AML-193 (cell line): ENCODE measurements at places on chromosomes 5 and 9.

GRCh38 chr9:74379718-74380117, 117.4 kb upstream of the RORB start:
- DNase-seq = no peak

DNA sequence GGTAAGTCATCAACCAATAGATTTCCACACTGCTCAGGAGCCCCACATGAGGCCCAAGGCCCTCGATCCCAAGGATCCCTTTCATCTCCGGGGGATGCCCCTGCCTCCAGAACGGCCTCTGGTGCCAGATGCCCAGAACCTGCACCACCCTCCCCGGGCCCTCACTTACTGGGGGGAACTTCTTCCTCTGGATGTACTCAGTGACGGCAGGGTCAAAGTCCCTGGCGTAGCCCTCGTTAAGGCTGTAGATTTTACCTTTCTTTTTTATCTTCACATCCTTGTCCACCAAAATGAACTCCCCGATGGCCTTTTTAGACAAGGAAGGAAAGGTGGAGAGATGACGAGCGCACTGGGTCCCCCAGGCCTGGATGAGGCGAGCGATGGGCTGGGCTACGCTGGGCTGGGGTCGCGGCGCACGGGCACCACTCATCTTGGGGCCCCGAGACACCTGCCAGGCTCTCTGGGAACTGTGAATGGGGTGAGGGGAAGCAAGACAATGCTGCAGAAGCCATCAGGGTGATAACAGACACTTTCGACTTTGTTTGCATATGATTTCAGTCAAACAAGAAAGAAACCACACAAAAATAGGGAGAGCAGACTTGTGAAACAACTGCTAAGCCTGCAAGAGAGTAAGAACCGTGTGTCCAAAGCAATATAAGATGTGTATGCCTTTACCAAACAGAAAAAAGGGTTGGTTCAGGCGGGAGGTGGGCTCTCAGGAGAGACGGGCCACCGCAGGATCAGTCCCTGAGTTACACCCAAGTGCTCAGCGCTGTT, 13.2 kb upstream of the FBP2 start:
- no peak for DNase-seq

DNA sequence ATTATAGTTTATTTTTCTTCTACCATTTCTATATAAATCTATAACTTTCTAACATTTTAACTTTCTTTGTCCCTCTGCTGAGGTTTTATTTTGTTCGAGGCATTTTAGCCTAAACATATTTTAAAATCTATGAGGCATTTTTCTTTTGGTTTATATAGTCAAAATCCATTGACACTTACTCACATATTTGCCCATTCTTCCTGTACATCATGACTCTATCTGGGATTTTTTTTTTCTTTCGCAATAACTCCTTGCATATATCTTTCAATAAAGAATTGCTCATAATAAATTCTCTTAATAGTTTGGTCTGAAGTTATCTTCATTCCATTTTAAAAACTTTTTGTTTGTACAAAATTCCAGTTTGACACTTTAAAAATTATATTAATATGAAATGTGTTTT, 632.3 kb downstream of the TLE4 start:
- DNase-seq = no peak

DNA sequence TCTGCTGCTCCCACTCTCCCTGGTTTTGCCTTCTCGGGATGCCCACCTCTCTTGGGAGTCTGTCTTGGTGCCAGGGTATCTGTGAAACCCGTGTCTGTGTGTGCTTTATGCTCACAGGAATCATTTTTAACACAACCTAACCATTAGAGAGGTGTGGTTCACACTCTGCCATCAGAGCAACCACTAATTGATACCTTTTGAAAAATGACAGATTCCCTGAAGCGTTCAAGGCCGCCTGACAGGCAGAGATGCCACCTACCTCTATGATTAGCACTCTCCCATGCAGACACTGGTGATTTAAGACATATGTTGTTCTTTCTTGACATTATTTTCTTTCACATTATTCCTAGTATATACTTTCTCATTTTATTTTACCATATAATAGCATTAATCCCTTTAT, 207.3 kb upstream of the SGCD start:
- DNase-seq = no peak

- DNase-seq = no peak
These were observed 18.6 kb upstream of the MTMR12 start for GRCh38 chr5:32331217-32331934.

DNA sequence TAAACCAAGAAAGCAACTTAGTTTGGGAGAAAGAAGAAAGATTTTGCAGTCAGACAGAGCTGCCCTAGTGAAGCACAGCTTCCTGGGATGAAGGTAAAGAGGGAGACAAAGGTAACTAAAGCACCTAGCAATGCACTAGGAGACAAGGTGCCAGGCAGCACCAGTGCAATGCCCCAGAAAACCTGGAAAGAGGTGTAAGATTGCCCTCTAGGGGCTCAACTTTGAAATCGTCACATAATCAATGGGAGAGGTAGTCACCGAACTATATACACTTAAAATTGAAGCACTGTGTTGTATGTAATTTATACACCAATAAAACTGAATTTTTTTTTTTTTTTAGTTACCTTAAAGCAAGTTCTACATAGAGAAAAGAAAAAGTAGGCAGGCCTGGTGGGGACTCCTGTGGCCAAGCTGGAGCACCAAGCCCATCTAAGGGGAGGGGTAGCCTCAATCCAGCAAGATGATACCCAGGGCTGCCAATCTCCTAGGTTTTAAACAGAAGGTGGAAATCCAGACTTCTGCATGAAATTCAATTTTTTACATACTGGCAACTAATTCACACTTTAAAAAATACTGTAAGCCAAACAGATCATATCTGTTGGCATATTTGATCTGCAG, 48.2 kb downstream of the CDK5RAP2 start:
- DNase-seq = peak; percentile 4

DNA sequence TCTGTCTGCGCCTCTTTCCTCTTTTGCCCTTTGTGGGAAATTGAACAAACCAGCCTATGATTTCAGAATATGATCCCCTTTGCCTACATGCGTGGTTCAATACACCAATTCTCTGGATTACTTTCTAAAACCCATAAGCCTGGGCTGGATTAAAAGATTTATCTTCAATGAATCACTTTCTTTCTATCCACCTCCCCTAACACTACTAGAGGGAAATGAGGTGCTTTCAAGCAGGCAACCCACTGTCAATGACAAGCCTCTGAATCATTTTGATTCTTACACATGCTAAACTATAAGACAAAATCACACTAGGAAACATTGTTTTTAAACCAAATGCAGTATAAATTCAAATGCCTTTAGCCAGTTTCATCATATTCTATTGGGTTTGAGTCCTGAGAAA, 257.5 kb downstream of the AGTPBP1 start:
- no peak for DNase-seq

- DNase-seq = no peak
These were observed 571 bp downstream of the PPIC start for GRCh38 chr5:123035918-123036390.

DNA sequence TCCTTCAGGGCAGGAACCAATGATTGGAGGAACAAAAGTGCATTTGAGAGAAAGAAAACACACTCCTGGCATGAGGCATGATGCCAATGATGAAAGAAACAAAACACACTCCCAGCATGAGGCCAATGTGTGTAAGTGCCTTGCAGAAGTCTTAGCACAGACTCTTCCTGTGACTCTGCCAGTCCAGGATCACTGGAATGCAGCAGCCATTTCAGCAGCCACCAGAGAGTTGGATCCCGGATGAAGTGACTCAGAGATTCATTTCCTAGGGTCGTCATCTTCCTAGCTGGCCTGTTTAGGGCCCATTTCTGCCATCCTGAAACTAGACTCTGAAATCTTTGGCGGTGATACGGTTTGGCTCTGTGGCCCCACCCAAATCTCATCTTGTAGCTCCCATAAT, 212.5 kb downstream of the CFAP90 start:
- DNase-seq = no peak

- no peak for DNase-seq
These were observed 210.2 kb downstream of the MEF2C start for GRCh38 chr5:88672644-88673252.

- DNase-seq = no peak
These were observed 160.9 kb downstream of the GIN1 start for GRCh38 chr5:102959055-102959454.

DNA sequence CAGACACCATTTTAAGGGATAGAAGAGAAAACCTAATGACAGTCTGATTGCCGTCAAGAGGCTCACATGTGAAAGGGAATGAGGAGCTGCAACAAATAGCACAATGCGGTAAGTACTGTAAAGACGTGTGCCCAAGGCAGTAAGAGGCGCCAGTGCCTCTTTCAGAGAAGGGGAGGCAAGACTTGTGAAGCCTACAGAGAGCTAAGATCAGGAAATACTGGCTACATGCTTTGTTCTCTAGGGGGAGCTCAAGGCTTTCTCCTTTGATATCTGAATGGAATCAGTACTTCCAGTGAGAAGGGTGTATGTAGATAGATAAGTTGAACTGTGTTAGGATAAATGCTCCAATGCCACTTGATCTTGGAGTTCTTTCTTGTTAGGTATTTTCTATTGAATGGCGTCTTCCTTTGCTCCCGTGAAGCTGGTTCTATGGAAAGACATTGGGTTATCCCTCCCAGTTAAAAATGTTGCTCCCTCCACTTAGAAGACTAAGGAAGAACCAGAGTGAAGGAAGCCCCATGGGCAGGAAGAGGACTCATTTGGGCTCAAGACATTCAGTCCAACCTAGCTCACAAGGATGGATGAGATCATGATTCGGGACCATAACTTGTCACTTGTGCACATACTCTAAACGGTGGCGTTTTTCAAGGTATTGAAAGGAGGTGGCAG, 23.5 kb upstream of the ALDOB start:
- peak; percentile 76 for DNase-seq

GRCh38 chr5:136279314-136279713, 86.0 kb downstream of the TRPC7 start:
- DNase-seq = no peak

- no peak for DNase-seq
These were observed 21.5 kb upstream of the ASS1 start for GRCh38 chr9:130423272-130423671.

GRCh38 chr5:130141659-130142320, 237.5 kb downstream of the CHSY3 start:
- DNase-seq = no peak

- DNase-seq = no peak
These were observed 126.2 kb upstream of the PCA3 start for GRCh38 chr9:76638001-76638400.

GRCh38 chr5:176446884-176447590, 1.1 kb upstream of the FAF2 start:
- DNase-seq = no peak

GRCh38 chr9:27400334-27400880, 103.5 kb upstream of the EQTN start:
- DNase-seq = no peak

GRCh38 chr9:132644251-132644650, 25.5 kb downstream of the DDX31 start:
- DNase-seq = no peak

DNA sequence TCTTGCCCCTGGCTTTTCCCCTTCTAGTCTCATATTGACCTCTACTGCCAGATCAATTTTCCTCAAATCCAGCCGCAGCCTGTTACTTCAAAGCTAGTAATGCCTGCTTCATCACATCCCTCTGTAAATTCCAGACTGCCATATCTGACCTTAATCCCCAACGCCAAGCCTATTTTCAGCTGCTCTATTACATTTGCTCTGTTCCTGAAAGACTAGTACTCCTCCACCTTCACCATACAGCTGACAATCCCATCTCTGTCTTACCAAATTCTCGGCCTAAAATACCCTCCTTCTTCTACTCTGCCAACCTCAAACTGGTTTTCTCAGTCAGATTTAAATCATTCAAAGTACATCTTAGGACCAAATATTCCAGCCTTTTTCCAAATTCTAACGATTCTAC, 420.2 kb downstream of the RAB3C start:
- DNase-seq = no peak

DNA sequence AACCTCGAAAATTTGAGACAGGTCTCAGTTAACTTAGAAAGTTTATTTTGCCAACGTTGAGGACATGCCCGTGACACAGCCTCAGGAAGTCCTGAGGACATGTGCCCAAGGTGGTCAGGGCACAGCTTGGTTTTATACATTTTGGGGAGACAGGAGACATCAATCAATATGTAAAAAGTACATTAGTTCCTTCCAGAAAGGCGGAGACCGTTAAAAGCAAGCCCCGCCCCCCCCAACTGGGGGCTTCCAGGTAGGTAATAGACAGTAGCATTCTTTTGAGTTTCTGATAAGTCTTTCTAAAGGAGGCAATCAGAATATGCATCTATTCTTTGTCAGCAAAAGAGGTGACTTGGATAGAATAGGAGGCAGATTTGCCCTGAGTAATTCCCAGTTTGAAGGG, 599 bp upstream of the MOCS2 start:
- DNase-seq = no peak
